ENCODE measurements at places on chromosomes 16 and 17. TPM values are rescaled to one million over a fixed set of nuclear protein-coding genes. Genes with fewer than 3 reads are reported as not detected.
A peak's percentile ranks its signal among the peaks of the same experiment; 100 is the strongest.

GRCh38 chr16:60755907-60756306 lies 1280.3 kb downstream of the CDH8 start:
- DNase-seq = no peak

DNA sequence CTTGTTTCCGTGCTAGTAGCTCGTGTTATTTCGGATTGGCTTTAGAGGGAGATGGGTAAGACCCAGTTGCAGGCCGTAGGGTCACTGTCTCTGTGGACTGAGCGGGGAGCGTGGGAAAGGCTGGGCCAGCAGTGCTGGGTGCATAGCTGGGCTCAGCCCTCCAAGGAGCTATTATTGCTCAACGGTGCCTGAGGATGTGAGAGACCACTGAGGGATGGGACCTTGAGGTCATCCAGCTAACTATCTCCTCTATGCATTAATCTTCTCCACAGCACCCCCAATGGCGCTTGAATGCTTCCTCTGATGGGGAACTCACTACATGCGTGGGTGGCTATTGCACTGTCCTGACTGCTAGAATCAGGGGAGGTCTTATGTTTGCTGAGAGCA lies 126.1 kb upstream of the FOXF1 start:
- DNase-seq = no peak

DNA sequence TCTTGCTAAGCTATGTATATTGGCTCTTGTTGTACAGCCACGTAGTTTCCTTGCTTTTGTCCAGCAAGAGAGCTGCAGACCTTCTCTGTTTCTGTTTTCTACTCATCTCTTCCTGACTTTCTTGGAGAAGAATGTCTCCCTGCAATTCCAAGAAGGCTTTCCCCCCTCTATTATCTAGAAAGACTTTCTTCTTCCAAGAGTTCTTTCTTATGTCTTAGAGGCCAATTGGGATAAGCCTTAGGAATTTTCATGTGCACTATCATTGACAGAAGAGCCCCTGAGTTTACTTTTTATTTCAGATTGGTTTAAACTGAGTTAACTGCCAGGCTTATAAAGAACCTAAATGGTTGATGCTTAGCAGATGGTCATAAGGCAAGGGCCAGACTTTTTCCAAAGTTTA lies 9.0 kb downstream of the CAPNS2 start:
- no peak for DNase-seq

DNA sequence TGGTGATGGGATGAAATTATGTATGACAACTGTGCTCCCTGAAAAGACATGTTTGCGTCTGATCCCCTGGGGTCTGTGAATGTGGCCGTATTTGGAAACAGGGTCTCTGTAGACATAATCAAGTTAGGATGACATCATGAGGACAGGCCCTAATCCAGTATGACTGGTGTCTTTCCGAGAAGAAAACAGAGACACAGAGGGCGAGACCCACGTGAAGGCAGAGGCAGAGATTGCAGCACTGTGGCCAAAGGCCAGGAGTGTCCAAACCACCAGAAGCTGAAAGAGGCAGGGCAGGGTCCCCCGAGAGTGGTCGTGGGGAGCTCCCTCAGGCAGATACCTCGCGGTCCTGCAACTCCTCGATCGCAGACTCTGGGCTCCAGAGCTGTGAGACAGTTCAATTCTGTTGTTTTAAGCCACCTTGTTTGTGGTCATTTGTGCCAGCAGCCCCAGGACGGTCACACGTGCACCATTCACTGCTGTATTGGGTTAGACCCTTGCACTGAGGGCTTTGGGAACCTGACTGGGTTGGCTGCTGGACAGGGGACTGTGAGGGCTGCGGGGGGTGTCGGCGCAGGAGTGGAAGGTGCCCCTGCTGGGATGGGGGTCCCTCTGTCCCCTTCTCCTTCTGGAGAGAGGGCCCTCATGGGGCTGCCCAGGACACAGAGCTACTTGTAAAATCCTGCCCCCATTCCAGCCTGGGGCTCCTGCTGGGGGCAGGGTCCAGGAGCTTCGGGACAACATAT lies 27.7 kb downstream of the METRNL start:
- no peak for DNase-seq

WNT9B gene
- polyA plus RNA-seq = 14.0 TPM

DNA sequence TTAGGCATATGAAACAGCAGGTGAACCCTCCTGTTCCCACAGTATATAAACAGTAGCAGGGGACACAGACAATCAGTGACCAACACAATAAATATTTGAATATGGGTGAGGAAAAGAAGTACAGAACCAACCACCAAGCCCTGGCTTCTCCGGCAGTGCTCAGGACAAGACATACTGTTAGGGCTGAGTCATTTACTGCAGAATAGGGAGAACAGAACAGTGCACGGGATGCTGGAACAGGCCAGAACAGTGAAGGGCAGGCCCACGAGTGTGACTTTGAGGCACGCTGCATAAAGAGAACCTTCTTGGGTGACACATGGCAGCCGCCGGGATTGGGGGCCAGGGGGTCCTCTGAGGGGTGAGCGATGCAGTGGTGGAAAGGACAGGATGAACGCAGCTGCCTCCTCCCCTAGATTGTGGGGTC lies 160.4 kb downstream of the CMIP start:
- DNase-seq = no peak

CACNA1H gene
- polyA plus RNA-seq = 28.2 TPM

DNA sequence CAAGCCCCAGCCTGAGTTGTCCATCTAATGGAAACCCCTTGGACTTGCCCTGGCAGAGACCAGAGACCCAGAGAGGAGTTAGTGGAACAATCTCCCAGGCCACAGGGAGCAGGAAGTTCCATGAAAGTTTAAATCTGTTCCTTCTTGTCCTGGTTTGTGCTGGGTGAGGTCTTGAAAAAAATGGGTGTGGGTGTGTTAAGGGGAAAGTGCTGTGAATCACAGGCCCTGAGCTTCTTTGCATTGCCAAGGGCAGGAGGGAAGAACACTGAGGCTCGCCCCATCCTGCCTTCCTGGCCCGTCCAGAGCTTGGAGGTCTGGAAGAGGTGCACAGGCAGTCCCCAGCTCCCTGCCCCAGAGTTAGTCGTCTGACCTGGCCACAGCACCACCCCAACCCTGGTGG lies 2.3 kb downstream of the ADORA2B start:
- no peak for DNase-seq

- DNase-seq = no peak
These were observed 33.7 kb downstream of the HOXB1 start for GRCh38 chr17:48497103-48497502.

NHLRC4 gene
- 7.4 TPM for polyA plus RNA-seq

- DNase-seq = no peak
These were observed 451.5 kb downstream of the NPIPA7 start for GRCh38 chr16:16830401-16830800.

- no peak for DNase-seq
These were observed 199.1 kb downstream of the KATNIP start for GRCh38 chr16:27748868-27749546.

DNA sequence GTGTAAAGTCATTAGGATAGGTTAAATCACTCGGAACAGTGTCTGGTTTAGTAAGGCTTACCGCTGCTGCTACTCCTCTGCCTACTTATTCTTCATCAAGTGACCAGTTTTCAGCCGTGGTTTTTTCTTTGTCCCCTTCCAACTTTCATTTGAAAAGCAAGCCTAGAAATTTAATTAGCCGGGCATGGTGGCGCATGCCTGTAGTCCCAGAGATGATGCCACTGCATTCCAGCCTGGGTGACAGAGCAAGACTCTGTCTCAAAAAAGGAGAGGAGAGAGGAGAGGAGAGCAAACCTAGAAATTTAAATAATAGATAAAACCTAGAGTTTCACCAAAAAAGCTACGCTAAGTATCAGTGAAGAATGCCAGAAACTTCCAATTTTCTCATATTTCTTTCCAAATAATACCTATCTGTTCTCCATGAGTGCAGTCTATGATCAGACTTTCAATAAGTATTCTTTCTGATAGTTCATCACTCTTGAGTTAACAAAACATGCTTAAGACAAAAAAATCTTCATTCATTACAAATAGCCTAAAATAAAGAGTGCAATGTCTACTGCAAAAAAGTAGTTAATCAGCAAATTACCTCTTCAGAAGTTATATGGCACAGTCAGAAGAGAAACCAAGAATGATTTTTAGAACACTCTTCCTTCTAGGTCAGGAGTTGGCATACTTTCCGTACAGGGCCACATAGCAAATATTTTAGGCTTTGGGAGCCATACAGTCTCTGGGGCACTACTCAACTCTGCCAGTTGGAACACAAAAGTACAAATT lies 15.1 kb downstream of the ANKFY1 start:
- DNase-seq = no peak

- DNase-seq = no peak
These were observed 68.4 kb downstream of the ABCC1 start for GRCh38 chr16:16017812-16018211.

TBX2 gene
- 99.4 TPM for polyA plus RNA-seq

CRHR1 gene
- polyA plus RNA-seq = 0.67 TPM

- DNase-seq = no peak
These were observed 248.6 kb upstream of the GSE1 start for GRCh38 chr16:85364323-85365040.

DNA sequence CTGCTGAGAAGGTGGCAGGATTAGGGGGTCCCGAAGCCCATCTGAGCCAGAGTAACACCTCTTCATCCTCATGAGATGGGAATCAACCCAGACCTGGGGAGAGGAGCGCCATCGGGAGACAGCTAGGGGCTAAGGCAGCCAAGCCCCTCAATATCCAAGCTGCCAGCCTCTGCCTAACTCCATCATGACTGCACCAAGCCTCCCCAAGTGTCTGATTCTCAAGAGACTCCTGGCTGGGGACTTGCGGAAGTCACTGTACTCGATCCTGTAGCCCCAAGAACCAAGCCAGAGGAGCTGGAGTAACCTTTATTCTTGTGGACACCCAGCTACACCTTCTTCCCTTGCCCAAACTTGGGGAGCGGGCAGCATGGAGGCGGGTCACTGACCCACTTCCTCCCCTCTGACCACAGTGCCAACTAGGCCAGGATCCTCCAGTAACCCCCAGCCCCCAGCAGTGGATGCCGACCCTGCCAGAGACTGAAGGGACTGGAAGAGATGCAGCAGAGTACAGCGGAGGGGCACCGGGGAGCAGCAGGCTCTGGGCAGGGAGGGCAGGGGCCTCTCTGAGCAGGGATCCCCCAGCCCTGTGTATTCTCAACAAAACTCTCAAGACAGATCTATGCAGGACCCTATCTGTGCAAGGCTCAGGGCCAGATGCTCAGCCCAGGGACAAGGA lies 13.3 kb downstream of the HDAC5 start:
- no peak for DNase-seq

DNA sequence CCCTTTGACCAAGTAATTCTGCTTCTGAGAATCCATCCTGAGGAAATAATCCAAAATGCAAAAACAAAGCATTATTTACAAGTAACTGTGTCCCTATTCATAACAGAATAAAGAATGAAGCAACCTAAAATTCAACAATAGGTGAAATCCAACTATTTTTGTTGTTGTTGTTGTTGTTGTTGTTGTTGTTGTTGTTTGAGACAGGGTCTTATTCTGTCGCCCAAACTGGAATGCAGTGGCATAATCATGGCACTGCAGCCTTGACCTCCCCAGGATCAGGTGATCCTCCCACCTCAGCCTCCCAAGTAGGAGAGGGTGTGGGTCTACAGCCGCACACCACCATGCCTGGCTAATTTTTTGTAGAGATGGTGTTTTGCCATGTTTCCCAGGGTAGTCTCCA lies 75.9 kb upstream of the MTMR4 start:
- DNase-seq = no peak

DNA sequence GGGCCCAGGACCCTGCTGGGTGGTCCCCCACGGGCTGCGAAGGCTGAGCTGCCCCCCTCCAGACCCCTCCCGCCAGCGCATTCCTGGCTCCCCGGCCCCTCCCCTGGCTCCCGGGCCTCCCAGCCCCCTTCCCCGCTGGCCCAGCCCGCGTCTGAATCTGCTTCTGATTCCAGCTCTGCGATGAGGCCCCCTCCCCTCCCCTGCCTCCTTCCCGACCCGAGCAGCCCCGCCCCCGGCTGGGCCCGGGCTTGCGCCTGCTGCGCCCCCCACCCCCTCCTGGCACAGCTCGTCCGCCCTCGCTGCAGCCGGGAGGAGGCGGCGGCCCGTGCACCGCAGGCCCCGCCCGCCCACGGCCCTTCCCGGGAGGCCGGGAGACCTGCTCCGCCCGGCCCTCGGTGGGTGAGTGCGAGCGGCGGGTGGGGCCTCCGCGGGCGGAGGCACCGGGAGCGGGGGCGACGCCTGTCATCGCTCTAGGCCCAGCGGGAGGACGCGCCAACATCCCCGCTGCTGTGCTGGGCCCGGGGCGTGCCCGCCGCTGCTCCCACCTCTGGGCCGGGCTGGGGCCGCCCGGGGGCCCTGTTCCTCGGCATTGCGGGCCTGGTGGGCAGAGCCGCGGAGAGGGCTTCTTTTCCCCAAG lies at the start of gene NTN3:
Gene NTN3 (plus strand): TSS at position 282 of the 637 bp plus-strand sequence. CDS start 405 bp downstream, outside the sequence.
- no peak for DNase-seq

DNA sequence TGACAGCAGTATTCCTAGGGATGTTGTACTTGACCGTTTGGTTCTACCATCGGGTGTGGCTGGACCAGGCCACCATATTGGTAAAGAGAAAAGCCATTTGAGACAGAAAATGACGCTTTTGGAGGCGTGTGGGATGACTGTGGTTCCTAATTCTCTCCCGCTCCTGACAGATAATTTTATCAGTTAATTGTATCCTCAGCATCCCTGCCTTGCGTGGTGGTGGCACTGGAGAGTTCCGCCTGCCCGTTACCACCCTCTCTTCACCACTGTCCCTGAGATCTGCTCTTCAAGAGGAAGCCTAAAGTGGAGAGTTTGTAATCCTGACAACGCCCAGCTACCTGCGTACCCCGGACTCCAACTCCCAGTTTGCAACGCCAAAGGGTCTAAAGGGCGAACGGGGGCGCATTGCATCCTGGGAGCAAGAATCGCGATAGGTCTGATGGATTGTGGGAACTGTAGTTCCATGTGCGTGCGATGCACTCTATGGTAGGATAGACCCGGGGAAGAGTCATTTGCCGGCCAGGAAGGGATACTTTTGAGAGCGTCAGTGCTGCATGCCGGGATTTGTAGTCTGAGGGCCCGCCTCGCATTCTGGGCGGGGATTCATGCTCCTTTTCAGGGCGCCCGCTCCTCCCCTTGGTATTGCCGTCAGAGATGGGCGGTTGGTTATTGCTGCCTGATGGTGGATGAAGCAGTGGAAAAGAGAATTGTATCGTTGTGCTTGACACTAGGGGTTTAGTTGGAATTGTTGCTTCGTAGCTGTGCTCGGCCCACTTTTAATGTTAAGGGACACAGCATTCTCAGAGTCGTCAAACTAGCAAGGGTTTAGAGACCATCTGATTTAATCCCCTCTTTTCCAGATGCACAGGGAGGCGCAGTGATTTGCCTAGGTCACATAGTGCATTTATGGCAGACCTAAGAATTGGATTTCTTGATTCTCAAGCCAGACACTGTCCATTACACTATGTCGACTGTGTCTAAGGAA lies 965 bp upstream of the PHF12 start:
- peak; percentile 98 for DNase-seq

- DNase-seq = no peak
These were observed 84.0 kb upstream of the NOL11 start for GRCh38 chr17:67633751-67634211.

MYOCD gene
- 6.3 TPM for polyA plus RNA-seq

GRCh38 chr16:1933097-1933661 lies 9.8 kb downstream of the MSRB1 start:
- DNase-seq = no peak

KRTAP1-1 gene
- polyA plus RNA-seq = not detected

ARHGAP44 gene
- 7.2 TPM for polyA plus RNA-seq

All from left renal cortex interstitium (tissue), 4 donors.